ENCODE measurements at places on chromosomes 6 and 20.

DNA sequence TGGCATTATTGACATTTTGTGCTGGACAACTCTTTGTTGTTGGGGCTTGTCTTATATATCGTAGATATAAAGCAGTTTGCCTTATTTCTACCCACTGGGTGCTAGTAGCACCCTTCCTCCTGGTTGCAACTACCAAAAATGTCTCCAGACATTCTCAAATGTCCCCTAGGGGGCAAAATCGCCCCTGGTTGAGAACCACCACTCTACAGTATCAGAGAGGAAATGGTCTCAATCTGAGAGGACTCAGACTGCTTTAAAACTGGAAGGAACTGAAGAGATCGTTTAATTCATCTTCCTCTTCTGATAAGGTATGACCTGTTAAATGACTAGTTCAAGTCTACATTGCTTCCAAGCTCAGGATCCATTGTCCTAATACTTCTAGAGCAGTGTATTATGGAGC is 14.9 kb downstream of the SH3BGRL2 start:
- peak; percentile 10 for DNase-seq

GRCh38 chr6:9806195-9806594 is 608.7 kb downstream of the TFAP2A start:
- no peak for DNase-seq

DNA sequence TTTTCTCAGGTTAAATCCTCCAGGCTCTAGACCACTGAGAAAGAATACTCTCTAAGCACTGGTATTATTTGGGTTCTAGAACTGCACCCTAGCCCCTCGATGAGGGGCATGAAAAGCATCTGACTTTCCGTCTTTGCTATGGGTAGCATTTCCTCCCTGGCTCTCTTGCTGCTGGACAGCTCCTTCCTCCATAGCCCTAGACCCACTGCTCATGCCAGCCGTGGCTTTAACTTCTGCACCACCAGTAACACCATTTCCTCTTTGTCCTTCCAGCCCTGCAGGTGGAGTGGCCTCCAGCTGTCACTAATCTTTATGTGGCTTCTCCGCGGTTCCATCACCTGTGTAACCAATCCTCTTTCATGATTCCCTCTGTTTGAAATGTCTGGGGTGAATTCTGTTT is 194.9 kb downstream of the SCP2D1 start:
- no peak for DNase-seq

DNA sequence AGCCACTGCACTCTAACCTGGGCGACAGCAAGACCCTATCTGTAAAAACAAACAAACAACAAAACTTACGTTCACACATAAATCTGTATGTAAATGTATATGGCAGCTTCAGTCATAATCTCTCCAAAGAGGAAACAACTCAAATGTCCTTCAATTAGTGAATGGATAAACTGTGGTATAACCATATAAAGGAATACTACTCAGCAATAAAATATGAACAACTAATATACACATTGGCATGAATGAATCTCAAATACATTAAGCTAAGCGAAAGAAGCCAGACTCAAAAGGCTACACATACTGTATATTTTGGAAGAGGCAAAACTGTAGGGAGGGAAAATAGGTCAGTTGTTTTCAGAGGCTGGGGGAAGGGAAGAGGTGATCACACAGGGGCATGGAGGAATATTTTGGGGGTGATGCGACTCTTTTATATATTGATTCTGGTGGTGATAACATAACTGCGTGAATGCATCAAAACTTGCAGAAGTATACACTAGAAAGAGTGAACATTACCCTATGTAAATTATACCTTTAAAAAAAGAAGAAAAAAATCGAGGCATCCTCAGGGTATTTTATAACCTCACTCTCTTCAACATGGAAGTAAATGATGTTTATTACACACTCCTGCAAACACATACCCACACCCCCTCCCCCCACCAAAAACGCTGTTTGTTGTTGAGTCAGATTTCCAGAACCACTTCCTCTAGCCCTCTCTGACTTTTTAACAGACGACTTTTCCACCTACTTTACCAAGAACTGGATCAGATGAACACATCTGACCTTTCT is 115.2 kb upstream of the RNF24 start:
- DNase-seq: no peak

All from naive thymus-derived CD8-positive, alpha-beta T cell (primary cell).